Esophagus muscularis mucosa (tissue), 4 donors: ENCODE measurements at places on chromosomes 4 and X. TPM values are rescaled to one million over a fixed set of nuclear protein-coding genes. Genes with fewer than 3 reads are reported as not detected.

Gene MXRA5
- total RNA-seq: 3.9 TPM

Gene ZNF185
- 3.7 TPM for total RNA-seq

Gene PF4V1
- total RNA-seq: not detected

GRCh38 chrX:44106864-44107263 lies 133.7 kb upstream of the NDP start:
- DNase-seq: no peak
